Epithelial cell of prostate (primary cell): ENCODE measurements at places on chromosomes 3 and 15.

- no peak for DNase-seq
Observed at GRCh38 chr15:57323299-57323805, 53.0 kb upstream of the CGNL1 start.

DNA sequence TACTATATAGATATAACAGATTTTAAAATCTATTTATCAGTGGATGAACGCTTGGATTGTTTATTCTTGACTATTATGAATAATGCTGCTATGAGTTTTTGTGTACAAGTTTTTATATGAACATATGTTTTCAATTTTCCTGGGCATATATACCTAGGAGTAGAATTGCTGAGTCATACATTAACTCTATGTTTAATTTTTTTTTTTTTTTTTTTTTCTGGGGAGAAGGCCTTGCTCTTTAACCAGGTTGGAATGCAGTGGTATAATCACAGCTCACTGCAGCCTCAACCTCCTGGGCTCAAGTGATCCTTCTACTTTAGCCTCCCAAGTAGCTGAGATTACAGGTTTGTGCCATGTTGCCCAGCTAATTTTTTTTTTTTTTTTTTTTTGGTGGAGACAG lies 9.1 kb downstream of the CIDEC start:
- DNase-seq, result no peak

GRCh38 chr15:66498501-66499386 lies 1.2 kb upstream of the SNAPC5 start:
- no peak for DNase-seq

DNA sequence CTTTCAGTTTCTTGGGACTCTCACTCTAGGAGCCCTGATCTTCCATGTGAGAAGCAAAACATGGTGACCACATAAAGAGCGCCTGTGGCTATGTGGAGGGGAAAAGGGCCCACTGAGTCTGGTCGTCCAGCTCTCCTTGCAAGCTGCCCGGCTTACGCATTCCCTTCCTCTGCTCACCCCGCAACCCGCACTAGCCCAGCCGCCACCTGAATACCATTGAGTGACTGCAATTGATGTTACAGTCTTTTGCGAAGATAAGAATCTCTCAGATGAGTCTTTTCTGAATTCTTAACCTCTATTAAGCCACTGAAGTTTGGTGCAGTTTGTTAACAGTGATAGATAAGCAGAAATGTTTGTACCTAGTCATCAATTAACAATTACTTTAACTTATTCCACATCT lies 589.0 kb upstream of the DPPA4 start:
- no peak for DNase-seq

DNA sequence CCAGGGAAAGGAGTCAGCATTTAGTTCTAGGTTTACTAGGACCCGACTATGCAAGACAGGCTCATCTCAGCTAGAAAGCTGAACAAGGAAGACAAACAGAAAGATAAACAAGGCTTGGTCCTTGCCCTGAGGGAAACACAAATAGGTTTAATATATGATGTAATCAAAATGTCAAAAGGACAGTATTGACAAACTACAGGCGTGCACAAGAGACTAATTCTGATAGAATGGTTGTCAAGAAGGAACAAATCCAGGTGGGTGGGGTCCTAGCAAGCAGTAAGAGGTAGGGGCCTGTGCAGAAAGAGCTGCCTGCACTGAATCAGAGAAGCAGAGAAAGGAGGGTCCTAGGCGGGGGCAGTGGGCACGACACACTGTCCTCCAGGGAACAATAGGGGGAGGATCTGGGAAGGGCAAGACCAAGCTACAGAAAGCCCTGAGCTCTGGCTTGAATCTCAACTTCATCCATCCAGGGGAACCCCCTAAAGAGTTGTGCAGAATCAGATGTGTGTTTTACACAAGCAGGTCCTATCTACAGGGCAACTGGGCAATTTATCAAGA lies 23.4 kb downstream of the RFTN1 start:
- DNase-seq, result no peak

GRCh38 chr3:11400213-11400612 lies 128.0 kb downstream of the ATG7 start:
- no peak for DNase-seq
